Right hindlimb (tissue), 1 donor: ENCODE measurements at places on chromosomes 5 and 9.
A peak's percentile ranks its signal among the peaks of the same experiment; 100 is the strongest.

GRCh38 chr5:35114698-35115097, 66.9 kb upstream of the AGXT2 start:
- no peak for DNase-seq

- no peak for DNase-seq
Observed at GRCh38 chr5:126253406-126253805, 169.8 kb upstream of the GRAMD2B start.

DNA sequence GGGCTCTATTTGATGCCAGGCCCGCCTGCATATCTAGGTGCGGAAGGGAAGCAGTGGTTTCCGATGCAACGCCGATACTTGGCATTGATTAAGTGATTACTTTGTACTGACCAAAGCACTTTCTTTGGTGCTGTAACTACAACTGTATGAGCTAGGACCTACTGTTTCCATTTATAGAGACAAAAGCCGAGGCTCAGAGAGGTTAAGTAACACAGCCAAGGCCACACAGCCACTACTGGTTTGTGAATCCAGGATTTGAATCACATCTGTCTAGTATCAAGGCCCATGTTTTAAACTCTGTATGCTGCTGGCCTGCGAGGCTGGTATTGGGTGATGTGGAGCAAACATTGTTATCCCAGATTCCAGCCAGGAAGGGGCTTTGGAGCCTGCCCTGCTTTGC, 41.4 kb downstream of the MVB12B start:
- DNase-seq, result no peak

DNA sequence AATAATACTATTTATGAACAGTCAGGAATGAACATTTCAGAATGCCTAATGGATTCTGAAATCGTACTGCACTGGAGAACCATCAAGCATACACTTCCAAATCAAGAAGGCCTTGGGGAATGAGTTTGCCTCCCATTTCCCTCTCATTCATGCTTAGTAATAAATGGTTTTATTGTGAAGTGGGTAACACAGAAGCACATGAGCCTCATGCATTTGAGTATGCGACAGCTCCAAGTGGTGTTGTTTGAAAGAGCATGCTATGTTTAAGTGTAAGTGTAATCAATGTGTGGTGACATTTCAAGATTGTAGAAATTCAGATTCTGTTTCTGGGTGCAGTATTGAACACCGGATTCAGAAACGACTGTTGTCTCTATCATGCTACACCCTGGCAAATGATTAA, 60.0 kb downstream of the SGCD start:
- no peak for DNase-seq

DNA sequence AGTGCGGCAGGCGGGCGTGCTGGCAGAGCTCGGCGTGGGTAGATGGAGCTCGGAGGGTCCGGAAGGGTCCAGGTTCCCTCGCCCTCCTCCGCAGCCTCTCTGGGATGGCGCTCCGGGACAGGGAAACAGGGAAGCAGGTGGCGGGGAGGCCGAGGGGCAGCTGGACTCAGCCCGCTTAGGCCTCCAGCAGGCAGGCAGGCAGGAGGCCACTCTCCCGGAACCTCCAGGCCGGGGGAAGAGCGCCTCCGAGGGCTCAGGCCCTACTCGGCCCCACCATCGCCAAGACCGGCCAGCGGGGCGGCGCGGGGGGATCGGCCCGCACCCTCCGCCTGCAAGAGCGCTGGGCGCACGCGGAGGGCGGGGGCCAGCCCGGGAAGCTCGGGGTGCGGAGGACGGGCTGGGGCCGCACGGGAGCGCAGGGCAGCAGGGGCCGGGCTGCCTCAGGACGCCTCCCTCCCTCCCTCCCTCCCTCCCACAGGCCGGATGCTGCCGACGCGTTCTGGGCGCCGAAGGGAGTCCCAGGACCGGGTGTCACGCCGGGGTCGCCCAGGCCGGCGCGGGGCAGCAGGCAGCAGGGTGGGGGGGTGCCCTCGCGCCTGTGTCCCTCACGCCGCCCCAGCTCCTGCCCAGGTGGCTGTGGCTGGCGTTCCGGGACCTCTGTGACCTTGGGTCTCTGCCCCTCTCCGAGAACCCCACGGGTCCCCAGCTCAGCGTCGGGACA, 977 bp downstream of the MGAT4B start:
- peak; percentile 67 for DNase-seq

GRCh38 chr9:130484362-130485072, 39.8 kb downstream of the ASS1 start:
- no peak for DNase-seq

DNA sequence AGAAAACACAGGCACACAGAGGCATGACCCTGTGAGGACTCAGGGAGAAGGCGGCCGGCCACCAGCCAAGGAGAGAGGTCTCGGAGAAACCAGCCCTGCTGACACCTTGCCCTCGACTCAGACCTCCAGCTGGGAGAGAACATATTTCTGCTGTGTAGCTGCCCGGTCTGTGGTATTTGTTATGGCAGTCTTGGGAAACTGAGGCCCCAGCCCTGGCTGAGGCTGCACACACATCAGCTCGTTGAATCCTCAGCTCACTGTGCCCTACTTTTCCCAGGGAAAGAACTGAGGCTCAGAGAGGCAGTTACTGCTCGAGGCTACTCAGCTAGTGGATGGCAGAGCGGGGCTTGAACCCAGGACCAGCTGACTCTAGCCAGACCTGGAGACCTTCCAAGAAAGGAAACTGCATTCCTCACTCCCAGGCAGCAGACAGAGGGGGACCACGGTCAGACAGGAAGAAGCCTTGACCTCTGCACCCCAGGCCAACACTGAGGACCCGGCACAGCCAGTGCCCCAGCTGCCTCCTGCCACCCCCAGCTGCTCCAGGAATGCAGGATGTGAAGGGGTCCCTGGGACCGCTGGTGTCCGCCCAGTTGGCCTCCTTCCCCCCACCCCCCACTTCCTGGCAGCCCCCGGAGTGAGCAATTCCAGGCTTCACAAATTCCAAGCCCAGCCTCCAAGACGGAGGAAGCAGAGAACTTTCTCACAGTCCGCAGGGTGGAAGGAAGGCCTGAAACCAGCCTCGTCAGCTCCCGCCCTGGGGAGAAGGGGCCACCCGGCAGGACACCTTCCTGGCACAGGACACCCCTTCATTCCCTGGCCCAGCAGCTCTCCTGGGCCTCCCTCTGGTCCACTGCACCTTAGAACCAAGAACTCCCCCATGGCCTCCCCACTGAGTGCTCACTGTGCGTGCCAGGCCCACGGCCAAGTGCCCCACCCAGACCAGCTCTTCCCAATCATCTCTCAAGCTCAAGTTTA, 69.9 kb downstream of the LRSAM1 start:
- DNase-seq, result peak; percentile 86

DNA sequence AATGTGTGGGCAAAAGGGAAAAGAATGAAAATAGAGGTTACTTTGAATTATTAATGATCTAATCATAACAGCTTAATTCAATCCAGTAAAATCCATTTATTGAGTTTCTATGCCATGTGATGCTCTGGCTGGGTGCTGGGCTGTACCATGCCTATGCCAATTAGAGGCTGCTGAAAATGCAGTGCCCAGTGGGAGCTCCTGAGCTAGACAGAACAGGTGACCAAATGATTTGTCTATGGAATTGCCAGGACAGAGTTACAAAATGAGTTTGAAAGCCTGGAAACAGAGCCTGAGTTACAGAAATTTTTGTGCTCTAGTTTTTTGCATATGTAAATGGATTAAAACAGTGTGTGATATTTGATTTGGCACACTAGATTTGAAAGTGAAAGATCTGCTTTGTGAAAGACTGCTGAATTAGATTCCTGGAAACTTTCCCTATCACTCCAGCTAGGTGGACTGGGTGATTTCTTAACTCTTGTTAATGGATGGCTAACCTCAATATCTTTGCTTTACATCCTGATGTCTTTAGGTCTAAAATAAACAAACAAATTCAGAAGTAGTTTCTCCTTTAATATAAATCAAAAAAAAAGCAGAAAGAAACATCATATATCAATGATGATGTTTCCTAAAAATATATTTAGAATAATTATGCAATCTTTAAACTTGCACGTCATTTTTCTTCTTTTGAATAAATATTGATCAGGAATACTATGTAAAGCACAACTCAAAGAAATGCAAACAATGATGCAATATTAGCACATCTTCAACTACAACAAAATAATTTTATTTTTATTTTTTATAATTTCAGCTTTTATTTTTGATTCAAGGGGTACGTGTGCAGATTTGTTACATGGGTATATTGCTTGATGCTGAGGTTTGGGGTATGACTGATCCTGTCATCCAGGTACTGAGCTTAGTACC, 194.8 kb upstream of the FBXL7 start:
- DNase-seq, result no peak

- no peak for DNase-seq
Observed at GRCh38 chr9:78238046-78239038, 2.5 kb downstream of the CEP78 start.

- no peak for DNase-seq
Observed at GRCh38 chr5:172744123-172745104, 26.6 kb downstream of the DUSP1 start.

- no peak for DNase-seq
Observed at GRCh38 chr9:85960688-85961093, 19.7 kb downstream of the NAA35 start.

DNA sequence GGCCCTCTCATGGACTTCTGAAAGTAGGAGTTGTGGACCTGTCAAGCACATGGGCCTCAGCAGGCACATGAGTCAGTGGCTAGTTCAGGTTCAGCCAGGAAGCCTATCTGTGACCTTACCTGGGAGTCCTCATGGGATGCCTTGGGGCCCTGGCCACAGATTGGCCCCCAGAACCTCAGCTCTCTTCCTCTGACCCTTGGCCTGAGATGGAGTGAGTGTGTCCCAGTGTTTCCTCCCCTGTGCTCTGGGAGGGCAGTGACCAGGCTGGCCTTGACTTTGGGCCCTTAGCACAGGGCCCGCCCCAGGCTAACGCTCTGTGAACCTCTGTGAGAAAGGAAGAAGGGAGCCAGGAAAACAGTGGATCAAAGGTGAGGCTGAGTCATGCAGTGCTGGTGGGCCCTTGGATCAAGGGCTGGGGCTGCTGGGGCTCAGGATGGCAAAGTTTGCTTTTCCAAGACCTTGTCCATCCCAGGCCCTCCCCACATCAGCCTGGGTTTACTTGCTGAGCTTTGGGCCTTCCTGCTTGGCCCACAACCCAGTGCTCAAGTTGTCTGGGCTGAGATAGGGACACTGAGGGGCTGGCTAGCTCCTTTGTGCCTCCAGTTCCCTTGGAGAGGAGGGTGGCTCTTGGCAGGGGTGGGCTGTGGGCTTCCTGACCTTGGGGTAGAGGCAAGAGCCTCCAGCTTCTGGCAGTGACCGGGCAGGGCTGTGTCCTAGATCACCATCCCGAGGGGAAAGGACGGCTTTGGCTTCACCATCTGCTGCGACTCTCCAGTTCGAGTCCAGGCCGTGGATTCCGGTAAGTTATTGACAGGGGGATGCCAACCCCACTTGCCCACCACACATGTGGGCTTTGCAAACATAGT, 41.4 kb downstream of the RGS3 start:
- no peak for DNase-seq

- DNase-seq, result peak; percentile 65
Observed at GRCh38 chr9:135126451-135127187, 39.2 kb downstream of the OLFM1 start.

GRCh38 chr5:142817949-142818431, 47.8 kb downstream of the ARHGAP26 start:
- no peak for DNase-seq

GRCh38 chr5:29169886-29170285, 2023.6 kb upstream of the CDH6 start:
- peak; percentile 57 for DNase-seq

DNA sequence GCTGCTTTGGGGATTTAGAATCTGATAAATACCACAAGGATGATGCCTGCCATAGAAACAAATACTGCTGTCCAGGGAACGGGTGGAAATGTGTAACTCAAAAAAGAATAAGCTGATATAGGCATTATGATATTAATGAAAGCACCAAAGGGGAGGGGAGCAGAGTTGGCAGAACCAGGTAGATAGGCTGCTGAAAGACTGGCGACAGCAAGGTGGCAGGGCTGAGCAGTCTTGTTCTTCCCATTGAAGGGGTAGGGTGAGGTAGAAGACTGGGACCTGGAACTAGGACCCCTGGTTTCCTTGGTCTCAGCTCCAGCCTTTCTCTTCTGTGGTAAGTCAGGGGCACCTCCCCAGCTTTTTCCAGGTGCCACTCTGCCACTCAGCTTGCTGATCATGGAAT, 31.4 kb upstream of the TMOD1 start:
- no peak for DNase-seq

DNA sequence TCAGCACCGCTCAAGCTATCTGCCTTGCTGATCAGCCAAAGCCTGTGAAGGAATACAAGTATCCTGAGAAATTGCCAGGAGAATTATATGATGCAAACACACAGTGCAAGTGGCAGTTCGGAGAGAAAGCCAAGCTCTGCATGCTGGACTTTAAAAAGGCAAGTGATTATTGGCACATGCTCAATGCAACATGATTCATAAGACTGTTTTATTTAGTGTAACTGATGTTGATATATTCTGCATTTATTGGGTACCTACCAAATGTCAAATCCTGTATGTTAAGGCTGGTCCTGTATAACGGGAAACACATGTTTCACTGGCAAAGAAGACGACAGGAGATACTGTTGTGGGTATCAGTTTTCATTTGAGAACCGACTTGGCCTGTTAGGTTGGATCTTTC, 69.0 kb downstream of the ADAMTS16 start:
- DNase-seq, result peak; percentile 36

DNA sequence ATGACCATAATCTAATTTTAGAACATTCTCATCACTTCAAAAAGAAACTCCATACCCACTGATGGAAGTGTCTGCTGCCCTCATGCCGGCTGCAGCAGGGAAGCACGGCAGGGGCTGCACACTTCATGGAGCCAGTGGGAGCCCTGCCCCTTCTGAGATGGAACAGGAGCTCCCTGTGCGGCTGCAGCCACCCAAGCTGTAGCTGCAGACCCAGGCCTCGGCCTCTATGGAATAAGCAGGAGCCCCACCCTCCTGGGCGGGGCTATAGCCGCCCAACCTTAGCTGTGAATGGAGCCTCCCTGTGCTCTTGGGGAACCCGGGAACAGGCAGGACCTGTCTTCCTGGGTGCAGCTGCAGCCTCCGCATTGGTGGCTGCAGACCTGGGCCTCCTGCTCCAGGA, 128.5 kb downstream of the NUDT12 start:
- DNase-seq, result no peak

DNA sequence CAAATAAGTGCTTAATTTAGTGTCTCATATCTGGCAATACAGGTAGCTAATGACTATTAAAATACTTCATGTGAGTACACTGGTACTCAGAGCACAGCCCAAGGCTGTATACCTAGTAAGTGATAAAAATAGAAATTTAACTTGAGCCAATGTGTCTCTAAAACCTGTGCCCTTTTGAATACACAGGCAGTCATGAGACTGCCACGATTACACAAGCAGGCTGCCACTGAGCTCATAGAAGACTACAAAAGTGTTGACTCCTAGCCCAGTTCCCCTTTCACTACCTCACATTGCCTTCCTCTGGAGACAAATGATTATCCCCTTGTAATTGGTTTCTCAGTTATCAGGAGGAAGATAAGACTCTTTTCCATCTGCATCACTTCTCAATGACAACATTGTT, 66.3 kb upstream of the PAPPA start:
- DNase-seq, result no peak

- DNase-seq, result no peak
Observed at GRCh38 chr5:66829826-66830225, 233.6 kb downstream of the MAST4 start.
